ENCODE measurements at places on chromosomes 5 and 9.

GRCh38 chr9:82957529-82958379 lies 105.2 kb downstream of the RASEF start:
- DNase-seq, result no peak

GRCh38 chr9:127177231-127177630 lies 54.8 kb upstream of the ANGPTL2 start:
- DNase-seq, result no peak

DNA sequence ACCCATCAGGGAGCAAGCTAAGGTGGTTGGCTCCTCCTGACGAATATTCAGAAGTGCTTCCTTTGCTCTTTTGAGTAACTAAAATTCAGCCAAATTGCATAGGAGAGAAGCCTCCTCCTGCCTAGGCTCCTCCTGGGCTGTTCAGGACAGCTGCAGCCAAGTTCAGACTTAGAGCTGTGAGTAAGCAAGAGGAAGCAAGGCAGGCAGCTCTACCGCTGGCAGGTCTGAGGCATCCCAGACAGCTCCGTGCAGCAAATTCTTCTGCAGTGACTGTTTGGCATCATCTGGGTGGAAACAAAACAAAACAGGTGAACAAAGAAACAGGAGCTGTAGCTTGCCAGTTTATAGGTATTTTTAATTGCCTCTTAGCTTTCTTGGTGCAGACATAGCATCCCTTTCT lies 421.0 kb downstream of the GADD45G start:
- DNase-seq, result no peak

DNA sequence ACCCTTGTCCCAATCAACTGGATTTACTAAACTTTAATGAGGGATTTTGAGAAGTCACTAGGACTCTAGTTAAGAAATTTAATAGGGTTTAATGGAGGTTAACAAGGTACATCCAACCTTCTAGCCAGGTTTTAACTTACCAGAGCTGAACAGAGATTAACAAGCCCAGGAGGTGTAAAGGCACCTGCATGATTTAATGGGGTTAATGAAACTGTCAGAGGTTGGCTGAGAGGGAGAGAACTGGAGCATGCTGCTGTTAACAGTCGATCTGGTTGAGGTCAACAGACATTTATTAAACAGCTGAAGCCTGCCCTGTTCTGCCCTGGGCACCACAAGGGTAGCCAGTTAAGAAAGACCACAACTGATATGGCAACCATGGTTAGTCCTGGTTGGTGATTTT lies 13.6 kb downstream of the HAND1 start:
- no peak for DNase-seq

- DNase-seq, result no peak
These were observed 85.7 kb downstream of the LMX1B start for GRCh38 chr9:126699401-126699881.

DNA sequence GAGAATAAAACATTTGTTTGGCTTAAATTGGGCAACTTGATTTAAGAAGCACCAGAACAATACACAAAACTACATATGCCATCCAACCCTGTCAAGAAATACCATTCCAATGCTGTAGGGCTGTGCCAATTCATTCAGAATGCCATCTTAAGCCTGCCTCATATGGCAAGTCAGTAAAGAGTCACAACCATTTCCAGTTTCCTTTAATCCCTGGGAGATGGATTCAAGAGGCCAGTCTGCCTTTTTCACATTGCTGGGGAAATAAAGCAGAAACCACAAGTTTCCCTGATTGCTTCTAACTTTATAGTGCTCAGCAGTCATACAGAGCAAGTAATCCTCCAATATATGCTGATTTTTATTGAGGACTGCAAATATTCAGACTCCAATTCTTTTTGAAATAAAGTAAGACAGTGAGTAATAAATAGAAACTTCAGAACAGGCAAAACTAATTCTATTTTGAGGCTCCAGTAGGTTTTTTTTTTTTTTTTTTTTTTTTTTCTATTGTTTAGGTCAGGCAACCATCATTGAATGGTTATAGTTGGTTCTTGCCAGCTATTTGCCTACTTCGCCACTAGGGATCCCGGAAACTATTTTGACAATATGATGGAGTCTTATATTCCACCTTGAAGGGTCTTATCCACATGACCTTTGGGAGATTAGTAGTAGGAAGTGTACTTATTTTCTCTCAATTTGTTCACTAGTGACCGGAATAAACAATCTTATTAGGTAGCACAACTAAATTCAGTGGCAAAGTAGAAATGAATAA lies 400.9 kb upstream of the MEF2C start:
- DNase-seq, result no peak

DNA sequence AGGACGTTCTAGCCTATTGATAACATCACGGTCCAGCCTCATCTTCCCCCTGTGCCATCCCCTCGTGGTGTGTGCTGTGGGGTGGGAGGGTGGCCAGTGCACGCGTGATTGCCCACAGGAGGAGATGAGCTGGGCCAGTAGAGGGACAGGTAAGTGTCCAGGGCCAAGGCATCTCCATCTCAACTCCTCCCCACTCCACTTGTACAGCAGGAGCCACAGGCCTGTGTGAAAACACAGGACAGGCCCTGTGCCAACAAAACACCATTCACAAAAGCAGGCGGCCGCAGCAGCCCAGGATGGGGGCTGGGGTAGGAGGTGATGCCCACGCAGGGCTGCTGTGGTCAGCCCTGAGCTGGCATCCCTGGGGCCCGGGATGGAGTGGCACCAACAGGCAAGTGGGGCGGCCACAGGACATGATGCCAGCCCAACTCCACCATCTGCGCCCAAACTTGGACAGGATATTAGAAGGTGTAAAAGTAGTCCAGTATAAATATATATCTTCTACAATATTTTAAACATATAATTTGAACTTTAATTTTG lies 32.6 kb downstream of the TPPP start:
- DNase-seq, result no peak

- no peak for DNase-seq
These were observed 55.3 kb upstream of the SLCO6A1 start for GRCh38 chr5:102554082-102554481.

- no peak for DNase-seq
These were observed 346.5 kb downstream of the SPOCK1 start for GRCh38 chr5:137152616-137153015.

- DNase-seq, result no peak
These were observed 55.7 kb upstream of the CPLANE1 start for GRCh38 chr5:37304888-37305287.

GRCh38 chr9:100281676-100282387 lies 70.9 kb downstream of the TEX10 start:
- no peak for DNase-seq

- no peak for DNase-seq
These were observed 346.7 kb upstream of the SMARCA2 start for GRCh38 chr9:1668441-1668840.

DNA sequence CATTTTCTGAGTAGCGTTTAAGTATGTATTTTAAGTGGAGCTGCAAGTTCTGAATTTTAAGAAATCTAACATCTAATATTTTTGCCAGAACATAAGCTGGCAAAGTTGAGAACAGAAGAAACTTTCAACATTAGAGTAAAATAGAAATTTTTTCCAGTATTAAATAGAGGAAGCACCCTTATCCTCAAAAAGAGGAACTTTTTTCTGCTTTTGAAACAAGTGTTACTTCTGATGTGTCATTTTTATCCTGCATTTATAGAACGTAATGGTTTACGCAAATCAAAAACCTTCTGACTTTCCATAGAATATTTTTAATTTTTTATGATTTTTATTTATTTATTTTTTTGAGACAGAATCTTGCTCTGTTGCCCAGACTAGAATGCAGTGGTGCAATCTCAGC lies 21.8 kb downstream of the ZBED3 start:
- no peak for DNase-seq

GRCh38 chr5:148805326-148806290 lies 20.8 kb upstream of the ADRB2 start:
- DNase-seq, result no peak

DNA sequence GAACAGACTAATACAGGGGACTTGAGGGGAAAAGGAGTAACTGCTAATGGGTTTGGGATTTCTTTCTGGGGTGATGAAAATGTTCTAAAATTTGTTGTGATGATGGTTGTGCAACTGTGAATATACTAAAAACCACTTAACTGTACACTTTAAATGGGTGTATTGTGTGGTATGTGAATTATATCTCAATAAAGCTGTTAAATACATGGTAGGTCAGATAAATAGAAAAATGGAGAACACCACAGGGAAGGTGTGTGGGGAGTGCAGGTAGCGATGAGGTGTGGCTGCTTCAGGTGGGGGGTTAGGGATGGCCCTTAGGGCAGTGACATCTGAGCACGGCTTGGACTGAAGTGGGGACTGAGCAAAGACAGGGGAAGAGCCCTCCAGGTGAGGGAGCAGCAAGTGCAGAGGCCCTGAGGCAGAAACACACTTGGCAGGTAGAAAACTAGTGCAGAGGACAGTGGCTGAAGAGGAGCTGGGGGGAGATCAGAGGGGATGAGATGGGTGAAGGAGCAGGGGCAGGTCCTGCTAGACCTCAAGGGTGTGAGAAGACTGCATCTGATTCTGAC lies 20.9 kb downstream of the EEIG1 start:
- no peak for DNase-seq

Data from DND-41 (cell line).